ENCODE measurements at places on chromosomes 11 and 22.
A peak's percentile ranks its signal among the peaks of the same experiment; 100 is the strongest.

DNA sequence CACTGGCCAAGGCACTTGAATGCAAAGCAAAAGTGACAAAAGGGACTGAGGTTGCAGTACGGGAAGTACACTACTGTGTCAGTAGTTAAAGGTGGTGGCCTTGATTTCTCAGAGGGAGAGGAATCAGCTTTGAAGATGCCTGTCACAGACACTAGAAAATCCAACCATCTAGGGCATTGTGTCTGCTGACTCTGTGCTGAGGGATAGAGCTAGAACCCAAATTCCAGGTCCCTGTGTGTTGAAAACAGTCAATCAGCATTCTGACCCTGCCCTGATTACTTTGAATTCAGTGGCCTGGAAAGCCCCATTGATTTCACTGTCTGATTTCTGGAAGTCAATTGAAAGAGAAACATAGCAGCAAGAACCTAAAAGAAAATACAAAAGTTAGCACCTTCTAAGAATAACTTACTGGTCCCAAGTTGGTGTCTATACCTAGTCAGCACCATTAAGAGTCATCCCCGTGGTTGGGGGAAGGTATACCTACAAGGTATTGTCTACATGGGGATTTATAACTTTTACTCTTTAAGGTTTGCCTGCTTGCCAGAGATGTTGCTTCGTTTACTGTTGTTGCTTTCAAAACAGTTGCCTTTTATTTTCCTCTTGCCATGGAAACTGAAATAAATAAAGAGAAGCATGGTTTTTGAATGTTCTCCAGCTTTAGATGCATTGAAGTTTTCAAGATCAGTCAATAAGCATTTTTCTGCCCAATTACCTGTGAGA is 97.3 kb downstream of the PDHX start:
- DNase-seq, result no peak

DNA sequence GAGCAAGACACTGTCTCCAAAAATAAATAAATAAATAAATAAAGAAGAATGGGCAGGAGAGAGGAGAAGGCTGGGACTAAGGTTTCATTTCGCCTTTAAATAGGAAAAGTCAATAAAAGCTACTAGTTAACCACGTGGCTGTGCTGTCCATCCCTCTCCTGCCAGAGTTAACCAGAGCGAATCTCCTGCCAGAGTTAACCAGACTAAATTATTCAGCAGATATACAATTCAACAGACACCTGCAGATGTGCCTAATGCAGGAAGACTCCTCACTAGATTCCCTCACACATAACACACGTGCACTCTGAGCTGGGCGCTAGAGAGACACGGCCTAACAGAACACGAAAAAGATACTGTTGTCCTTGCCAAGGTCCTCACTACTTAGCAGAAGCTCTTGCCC is 156.1 kb downstream of the IGLL1 start:
- DNase-seq, result no peak

DNA sequence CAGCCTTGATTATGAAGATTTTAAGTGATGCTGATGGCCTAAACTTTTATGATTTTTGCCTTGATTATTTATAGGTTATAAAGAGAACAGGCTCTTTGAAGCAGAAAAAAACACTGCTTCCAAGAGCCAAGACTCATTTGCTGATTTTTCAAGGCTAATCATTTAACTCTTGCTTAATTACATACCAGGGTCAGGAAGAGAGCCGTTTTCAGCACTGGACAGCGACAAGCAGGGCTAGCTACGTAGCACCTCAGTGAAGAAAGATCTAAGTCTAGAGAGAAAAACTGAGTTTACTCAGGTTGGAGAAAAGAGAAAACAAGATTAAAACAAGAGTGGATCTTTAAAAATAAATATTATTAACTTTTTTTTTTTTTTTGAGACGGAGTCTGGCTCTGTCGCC is 615.4 kb upstream of the B3GAT1 start:
- DNase-seq, result no peak

GRCh38 chr11:57315491-57315890 is 9.3 kb downstream of the TNKS1BP1 start:
- no peak for DNase-seq

DNA sequence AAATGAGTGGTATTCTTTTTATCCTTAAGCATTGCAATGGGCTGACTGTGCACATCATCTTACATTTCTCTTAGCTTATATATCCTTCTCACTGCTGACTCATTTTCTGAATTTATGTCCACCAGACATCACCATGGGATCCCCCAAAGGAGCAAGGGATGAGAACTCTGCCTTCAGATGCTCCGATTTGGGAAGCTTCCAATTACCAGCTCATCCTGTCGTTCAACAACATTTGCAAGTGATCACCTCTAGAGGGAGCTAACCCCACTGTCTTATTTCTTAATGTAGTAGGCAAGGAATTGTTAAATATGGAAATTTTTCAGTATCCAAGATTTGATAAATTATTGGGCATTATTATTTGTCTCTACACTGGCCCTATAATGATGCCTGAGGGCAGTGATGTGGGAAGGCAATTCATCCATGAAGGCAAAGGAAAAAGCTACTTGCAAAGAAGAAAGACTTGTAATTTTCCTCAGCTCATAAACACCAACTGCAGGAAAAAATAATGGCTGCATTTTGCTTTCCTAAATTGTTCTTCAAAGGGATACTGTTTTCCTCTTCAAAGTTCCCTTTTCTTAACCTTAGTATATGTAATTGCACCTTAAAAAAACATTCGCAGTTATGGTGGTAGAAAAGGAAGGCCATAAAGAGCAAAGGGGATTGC is 102.4 kb upstream of the FSHB start:
- peak; percentile 65 for DNase-seq

DNA sequence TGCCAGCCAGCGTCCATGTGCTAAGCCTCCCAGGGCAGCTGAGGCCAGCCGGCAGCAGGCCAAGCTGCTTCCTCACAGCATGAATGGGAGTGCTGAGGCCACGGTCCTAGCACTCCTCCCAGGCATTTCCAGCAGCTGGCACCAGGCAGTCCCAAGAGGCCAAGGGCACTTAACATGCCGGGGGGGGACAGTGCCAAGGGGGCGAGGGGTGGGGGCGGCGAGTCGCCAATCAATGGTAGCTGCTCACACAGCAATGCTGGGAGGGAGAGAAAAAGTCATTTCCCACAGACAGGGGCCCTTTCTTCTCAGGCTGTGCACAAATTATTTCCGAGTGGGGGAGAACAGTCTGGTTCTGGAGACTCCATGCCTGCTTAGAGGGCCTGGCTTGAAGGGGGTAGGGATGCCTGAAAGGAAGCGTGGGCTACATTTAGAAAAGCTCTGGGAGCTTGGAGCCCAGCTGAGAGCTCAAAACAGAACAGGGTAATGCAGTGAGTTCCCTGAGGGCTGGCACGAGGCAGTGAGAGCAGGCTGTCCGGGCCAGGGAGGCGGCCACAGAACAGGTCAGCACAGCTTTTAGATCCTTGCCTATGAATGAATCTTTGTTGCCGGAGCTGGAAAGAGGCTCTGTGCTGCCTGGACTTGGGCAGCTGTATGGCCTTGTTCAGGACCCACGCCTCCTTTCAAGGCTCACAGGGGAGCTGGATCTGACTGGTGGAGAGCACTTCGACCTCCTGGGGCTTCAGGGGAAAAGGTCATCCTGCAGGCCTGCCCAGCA is 14.4 kb upstream of the TBC1D10A start:
- peak; percentile 91 for DNase-seq

- no peak for DNase-seq
Measured at GRCh38 chr11:127506126-127506525, 505.6 kb upstream of the KIRREL3 start.

DNA sequence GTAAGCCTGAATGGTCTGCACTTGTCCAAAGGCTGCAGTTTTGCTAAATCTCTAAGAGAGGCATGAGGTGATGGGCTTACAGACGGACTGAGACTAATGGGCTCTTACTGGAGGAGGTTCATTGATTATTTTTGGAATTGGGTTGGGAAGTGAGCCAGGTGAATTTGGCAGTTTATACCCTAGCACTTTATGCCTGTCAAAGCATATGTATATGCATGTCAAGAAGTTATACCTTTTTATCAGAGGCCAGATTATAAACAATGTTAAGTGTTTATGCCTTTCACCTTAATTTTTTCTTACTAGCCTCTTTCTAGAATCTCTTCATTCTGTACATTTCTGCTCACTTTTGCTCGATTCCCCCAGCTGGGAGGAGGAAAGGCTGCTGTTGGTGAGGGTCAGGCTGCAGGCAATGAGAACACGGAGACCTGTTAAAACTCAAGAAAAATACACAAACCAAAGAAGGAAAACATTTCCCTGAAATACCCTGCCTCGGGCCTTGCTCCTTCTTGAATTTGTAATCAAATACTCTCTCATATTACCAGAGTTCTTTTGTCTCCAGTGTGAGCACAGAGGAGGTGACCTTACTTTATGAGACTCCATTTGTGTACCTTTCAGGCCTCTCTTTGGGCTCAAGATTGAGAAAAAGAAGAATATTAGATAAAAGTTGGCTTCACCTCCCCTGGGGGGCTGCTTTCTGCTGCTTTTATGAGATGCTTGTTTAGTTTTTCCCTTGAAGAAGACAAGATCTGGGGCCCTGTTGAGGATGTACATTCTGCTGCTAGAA is 19.6 kb downstream of the NAT10 start:
- no peak for DNase-seq

DNA sequence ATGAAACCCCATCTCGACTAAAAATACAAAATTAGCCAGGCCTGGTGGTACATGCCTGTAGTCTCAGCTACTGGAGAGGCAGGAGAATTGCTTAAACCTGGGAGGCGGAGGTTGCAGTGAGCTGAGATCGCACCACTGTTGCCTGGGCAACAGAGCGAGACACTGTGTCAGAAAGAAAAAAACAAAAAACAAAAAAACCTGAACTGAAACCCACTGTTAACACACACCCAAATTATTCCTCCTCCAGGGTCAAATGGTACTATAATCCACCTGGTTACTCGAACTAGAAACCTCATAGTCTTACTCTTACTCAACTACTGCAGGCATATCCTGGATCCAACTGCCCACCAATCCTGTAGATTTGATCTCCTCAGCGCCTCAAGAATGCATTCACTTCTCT is 35.5 kb downstream of the USP28 start:
- DNase-seq, result no peak

- no peak for DNase-seq
Measured at GRCh38 chr11:61860054-61860903, 31.1 kb downstream of the FADS3 start.

GRCh38 chr22:43313244-43313889 is 29.8 kb downstream of the SCUBE1 start:
- DNase-seq, result no peak

- no peak for DNase-seq
Measured at GRCh38 chr11:104390651-104391050, 226.7 kb upstream of the PDGFD start.

DNA sequence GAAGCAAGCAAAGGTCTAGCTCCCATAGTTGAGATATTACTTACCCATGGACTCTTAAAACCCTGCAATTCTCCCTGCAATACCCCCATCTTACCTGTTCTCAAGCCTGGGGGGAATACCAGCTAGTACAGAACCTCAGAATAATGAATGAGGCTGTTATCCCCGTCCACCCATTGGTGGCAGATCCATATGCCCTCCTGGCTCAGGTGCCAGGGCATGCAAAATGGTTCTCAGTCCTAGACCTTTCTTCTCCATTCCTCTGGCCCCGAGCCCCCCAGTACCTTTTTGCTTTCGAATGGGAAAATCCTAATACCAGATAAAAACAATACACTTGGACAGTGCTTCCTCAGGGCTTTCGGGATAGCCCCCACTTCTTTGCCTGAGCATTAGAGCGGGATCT is 86.4 kb downstream of the PIWIL4 start:
- DNase-seq, result no peak

- DNase-seq, result no peak
Measured at GRCh38 chr11:26350002-26350401, 18.1 kb downstream of the ANO3 start.

DNA sequence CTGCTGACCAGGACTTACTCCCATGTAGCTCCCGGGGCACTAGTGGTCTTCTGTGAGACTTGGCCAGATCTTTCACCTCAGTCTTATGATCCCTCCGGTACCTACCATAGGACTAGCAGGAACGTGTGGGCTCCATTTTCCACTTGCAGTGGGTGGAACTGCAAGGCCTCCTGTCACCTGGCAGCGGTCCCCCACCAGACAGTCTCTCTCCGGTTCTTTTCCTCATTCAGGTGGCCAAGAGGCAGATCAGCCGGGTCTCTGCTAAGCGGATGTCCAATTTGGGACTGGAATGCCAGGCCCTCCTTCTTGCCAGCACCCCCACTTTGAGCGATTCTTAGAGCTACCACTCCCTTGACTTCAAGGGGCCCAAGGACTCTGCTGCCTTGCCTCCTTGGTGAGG is 158.9 kb downstream of the NAV2 start:
- no peak for DNase-seq

DNA sequence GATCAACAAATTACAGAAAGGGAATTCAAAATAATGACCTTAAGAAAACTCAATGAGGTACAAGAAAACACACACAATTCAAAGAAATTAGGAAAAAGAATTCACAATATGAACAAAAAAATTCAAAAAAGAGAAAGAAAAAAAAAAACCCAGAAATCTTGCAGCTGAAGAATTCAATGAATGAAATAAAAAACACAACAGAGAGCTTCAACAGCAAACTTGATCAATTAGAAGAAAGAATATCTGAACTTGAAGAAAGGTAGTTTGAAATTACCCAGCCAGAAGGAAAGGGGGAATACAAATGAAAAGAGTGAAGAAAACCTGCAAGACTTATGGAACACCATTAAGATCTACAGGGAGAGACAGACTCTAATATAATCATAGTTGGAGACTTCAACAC is 52.8 kb downstream of the USP35 start:
- no peak for DNase-seq

- no peak for DNase-seq
Measured at GRCh38 chr11:35169754-35170153, 30.8 kb downstream of the CD44 start.

DNA sequence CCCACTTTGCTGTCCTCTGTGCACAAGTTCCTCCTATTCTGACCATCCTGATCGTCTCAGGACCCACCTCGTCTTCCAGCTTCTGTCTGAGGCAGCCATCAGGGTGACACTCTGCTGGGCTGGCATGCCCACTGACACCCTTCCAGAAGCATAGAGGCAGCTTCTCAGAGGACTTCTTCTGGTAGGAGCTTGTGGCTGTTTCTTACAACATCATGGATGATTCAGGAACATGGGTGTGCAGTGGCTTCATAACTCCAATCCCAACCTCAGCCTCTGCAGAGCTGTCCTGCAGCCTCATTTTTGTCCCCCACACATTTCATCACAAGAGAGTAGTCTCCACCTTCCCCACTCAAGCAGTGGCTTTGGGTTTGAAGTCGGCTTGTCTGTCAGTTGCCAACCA is 20.9 kb upstream of the CTR9 start:
- no peak for DNase-seq

DNA sequence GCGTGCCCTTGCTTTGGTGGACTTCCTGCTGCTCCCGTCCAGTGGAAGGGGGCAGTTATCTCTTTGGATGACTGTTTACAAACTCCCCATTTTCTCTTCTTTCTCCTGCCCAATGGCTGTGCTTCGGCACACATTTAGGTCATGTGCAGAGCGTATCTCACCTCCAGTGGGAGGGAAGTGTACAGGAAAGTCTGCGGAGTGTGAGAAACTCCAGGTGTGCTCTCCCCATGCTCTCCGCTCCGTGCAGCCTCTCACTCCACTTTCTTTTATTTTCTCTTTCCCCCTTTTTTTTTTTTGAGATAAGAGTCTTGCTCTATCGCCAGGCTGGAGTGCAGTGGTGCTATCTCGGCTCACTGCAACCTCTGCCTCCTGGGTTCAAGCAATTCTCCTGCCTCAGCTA is 11.9 kb upstream of the TEF start:
- DNase-seq, result no peak

GRCh38 chr22:41257696-41258095 is 17.0 kb upstream of the CHADL start:
- DNase-seq, result no peak

Measured in pons (tissue), 1 donor.